ENCODE measurements at places on chromosomes 16 and 17.

DNA sequence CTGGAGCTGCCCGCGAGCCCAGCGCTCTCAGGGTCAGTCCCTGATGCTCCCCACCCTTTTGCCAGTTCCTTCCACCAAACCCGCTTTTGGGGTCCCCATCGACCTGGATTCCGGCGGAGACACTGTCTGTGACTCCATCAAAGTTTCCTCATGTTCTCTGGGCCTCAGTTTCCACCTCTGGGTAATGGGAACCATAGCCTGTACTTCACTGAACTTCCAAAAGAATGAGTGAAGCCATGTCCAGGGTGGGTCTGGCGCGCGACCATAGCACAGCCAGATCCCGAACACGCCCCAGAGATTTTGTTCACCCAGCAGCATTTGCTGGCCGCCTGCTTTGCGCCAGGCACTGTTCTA is 327 bp downstream of the SDR42E2 start:
- DNase-seq = no peak

- no peak for DNase-seq
Observed at GRCh38 chr17:41919165-41919817, 540 bp upstream of the ACLY start.

GRCh38 chr16:47043200-47043599 is 69.7 kb upstream of the DNAJA2 start:
- no peak for DNase-seq

GRCh38 chr17:71262586-71262985 is 858.2 kb upstream of the SOX9 start:
- no peak for DNase-seq

DNA sequence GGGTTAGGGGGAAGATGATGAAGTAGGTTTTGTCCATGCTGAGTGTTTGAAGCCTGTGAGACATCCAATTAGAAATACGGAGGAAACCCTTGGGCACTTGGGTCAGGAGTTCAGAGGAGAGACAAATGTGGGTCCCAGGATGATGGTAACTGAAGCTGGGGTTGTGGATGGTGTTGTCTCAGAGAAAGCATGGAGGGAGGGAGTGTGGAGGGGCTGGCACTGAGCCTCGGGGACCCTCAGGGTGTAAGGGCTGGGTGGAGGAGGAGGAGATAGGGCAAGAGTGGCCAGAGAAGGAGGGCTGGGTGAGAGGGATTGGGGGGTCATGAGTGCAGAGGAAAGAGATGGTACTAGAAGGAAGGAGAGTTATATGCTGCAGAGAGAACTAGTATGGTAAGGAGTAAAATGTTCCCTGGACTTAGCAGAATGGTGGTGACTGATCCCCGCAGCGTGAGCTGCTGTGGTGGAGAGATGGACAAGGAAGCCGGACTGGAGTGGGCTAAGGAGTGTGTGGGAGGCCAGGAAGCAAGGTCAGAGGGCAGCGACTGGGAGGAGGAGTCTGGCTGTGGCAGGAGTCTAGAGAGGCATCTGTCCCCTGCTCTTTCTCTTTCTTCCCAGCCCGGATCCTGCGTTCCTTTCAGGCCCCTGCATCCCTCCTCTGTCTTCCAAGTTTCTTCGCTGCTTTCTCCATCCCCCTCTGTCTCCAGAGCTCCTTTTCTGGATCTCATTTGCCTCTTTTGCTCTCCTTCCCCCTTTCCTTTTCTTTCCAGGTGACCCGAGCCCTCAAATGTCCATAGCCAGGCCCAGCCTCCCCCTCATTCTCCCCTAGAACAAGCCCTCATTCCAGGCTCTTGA is 3.9 kb upstream of the COL1A1 start:
- DNase-seq = no peak

GRCh38 chr16:12099451-12100123 is 123.1 kb downstream of the SNX29 start:
- DNase-seq = no peak

DNA sequence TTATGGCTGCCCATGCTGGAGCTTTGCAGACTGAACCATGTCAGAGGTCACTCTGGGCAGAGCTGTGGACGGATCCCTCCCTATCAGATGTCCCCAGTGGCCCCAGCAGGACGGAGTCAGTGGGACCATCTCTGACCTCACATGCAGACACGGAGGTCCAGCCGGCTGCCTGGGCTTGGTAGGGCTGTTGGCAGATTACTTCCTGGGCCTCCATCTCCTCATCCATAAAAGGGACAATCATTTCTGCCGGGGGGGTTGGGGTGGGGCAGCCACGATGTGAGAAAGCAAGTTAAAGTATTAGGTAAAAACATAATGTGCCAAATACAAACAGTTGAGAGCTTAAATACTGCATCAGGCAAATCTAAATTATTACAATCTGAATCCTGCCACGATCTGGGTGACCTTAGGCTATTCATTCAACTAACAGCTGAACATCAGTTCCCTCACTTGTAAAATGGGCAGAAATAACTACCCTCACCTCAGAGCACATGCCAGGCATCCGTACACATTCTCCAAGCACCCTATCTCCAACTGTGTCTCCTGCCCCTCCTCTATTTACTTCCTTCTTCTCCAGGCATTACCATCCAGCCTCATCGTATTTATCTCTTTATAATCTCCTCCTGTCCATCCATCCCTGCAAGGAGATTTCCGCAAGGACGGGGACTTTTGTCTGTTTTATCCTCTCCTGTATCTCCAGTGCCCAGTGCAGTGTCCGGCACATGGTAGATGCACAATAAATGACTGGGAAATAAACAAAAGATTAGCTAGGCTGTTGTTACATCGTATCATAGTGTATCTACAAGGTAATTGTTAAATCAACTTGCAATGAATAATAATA is 192.3 kb upstream of the FOXF1 start:
- no peak for DNase-seq

DNA sequence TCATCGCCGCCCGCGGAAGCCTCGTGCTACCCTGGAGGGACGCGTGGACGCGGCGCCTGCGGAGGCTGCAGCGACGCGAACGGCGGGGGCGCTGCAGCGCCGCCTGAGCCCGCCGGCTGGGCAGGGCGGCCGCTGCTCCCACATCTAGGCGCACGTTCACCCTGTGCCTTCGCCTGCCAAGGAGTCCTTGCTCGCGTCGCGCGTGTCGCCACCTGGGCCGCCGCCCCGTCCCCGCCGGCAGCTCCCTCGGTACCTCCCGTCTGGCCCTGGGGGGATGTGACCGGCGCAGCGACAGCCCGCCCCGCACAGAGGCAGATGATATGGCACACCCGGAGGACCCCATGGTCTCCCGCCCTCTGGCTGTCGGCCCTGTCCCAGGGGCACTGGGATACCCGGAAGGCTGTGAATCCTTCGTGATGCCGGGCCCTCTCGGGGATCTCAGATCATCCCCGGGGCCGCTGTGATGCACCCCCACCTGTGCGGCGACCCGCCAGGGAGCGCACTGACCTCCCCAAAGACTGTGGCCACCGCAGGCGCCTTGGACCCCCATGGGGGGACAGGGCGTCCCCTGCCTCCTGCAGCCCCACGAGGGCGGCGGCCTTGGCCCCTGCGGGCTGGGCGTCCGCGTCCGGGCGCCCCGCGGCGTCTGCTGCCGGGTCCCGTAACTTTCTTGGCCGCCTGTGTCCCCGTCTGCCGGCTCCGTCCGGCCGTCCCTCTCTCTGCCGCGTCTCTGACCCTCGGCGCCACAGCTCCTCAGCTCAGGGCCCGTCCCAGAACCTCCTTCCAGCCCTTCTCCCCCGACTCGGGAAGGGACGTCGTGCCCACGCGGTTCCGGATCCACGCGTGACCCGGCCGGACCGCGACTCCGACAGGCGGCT is 689 bp upstream of the TBC1D24 start:
- DNase-seq = no peak

GRCh38 chr16:47924950-47925349 is 230.8 kb downstream of the ABCC12 start:
- DNase-seq = no peak

DNA sequence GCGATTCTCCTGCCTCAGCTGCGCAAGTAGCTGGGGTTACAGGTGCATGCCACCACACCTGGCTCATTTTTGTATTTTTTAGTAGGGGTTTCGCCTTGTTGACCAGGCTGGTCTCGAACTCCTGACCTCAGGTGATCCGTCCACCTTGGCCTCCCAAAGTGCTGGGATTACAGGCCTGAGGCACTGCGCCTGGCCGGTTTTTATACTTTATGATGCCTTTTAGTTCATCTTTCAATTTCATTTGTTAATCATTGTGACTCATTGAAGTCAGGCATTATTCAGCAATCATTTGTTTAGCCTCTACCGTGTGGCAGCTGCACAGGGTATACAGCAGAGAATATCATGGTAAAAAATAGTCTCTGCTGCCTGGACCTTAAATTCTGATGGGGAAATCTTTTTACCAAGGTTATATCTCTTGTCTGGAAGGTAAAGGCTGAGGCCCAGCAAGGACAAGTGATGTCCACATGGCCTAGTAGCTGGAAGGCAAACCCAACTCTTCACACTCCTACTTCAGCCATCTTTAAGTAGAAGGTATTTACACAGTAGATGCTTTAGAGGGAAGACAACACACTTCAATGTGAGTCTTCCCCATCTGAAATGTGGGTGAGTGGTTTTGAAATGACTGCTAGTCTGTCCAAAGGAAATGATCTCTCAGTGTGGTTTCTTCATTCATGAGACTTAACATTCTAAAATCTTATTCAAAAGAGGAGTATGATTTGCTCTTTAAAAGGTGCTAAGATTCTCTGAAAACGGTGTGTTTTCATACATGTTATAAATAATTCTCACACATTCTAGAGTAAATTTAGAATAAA is 2.4 kb downstream of the PRPSAP2 start:
- DNase-seq = no peak

DNA sequence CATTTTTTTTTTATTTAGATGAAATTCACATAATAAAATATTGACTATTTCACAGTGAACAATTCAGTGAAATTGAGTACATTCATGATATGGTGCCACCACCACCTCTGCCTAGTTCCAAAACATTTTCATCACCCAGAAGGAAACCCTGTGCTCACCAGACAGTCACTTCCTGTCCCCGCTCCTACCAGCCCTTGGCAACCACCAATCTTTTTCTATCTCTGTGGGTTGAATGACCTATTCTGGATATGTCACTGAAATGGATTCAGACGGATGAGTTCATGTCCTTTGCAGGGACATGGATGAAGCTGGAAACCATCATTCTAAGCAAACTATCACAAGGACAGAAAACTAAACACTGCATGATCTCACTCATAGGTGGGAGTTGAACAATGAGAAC is 40.5 kb downstream of the ATP2C2 start:
- DNase-seq = no peak

GRCh38 chr17:29176558-29177351 is 3.4 kb downstream of the MYO18A start:
- DNase-seq = peak; percentile 30

DNA sequence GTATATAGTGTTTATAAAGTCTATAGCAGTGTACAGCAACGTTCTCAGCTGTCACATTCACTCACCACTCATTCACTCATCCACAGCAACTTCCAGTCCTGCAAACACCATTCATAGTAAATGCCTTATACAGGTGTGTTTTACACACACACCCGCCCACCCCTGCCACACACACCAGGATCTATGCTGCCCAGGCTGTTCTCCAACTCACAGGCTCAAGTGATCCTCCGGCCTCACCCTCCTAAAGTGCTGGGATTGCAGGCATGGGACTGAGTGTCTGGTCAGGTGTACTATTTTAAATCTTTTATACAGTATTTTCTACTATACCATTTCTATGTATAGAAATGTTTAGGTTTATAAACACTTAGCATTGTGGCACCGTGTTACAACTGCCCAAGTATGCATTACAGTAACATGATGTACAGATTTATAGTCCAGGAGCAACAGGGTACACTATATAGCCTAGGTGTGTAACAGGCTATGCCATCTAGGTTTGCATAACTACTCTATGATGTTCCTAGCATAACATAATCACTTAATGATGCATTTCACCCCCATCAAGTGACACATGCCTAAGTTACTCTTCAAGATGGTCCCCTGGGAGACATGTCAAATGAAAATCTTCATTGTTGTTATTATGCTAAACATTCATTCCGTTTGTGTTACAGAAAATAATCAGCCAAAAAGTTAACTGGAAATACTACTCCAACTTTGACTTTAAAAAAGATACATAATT is 42.5 kb downstream of the CREBBP start:
- no peak for DNase-seq

DNA sequence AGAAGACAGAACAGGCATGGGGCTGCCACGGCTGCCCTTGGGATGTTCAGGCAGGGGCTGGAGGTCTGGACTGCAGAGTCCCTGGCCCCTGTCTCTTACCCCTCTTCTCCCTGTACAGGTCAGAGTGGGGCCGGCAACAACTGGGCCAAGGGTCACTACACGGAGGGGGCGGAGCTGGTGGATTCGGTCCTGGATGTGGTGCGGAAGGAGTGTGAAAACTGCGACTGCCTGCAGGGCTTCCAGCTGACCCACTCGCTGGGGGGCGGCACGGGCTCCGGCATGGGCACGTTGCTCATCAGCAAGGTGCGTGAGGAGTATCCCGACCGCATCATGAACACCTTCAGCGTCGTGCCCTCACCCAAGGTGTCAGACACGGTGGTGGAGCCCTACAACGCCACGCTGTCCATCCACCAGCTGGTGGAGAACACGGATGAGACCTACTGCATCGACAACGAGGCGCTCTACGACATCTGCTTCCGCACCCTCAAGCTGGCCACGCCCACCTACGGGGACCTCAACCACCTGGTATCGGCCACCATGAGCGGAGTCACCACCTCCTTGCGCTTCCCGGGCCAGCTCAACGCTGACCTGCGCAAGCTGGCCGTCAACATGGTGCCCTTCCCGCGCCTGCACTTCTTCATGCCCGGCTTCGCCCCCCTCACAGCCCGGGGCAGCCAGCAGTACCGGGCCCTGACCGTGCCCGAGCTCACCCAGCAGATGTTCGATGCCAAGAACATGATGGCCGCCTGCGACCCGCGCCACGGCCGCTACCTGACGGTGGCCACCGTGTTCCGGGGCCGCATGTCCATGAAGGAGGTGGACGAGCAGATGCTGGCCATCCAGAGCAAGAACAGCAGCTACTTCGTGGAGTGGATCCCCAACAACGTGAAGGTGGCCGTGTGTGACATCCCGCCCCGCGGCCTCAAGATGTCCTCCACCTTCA is 11.7 kb downstream of the TUBB3 start:
- DNase-seq = no peak

DNA sequence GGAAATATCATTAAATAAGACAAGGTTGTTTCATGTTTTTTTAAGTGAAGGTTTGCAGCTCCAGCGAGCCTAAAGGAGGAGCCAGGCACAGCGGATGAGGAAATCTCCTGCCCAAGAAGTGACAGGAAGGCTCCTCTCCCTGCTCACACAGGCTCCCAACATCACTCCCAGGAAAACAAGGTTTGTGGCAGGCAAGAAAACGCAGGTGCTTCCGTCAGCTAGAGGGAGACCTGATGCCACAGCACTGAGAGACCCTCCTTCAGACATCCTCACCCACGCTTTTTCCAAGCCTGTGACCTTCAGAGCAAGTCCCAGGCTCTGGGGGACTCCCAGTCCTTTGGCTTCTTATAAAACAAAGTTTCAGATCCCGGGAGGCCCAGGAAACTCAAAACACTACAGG is 89.7 kb downstream of the ZNF423 start:
- no peak for DNase-seq
